LHCN-M2 (cell line): ENCODE measurements at places on chromosomes 5 and 9. TPM values are rescaled to one million over a fixed set of nuclear protein-coding genes. Genes with fewer than 3 reads are reported as not detected.
A peak's percentile ranks its signal among the peaks of the same experiment; 100 is the strongest.

GRCh38 chr5:98940581-98940980 is 11.8 kb upstream of the CHD1 start:
- DNase-seq, result no peak

DNA sequence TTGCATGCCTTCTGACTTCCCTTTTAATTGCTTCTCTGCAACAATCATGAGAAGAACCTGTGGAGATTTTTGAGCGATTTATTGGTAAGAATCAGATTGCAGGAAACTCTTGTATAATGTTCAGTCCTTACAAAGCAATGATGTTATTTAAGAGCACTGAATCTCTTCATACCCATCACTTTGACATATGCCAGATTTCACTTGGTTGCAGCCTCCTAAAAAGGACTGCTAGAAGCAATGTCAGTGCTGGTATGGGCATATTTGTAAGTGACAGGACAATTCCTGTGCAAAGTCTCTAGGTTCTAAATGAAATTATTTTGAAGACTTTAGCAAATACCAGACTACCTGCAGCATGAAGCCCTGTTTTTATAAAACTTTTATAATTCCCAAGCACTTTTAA is 2272.7 kb upstream of the WWC1 start:
- no peak for DNase-seq

- DNase-seq, result peak; percentile 41
Measured at GRCh38 chr5:156529892-156530291, 202.9 kb downstream of the SGCD start.

DNA sequence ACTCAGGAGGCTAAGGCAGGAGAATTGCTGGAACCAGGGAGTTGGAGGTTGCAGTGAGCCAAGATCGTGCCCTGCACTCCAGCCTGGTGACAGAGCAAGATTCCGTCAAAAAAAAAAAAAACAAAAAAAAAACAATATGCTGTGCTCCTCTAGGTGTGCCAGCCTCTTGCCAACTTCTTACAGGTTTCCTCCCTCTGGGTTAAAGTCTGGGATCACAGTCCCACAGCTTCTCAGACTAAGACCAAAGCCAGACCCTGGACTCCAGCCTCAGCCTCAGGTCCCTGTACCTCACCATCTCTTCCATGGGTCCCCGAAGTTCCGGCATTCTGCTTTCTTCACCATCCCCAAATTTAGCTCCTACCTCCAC is 180.8 kb upstream of the MVB12B start:
- no peak for DNase-seq

- DNase-seq, result peak; percentile 59
Measured at GRCh38 chr5:38500573-38501260, 55.7 kb downstream of the LIFR start.

- peak; percentile 73 for DNase-seq
Measured at GRCh38 chr5:104016646-104017045, 454.1 kb upstream of the NUDT12 start.

DNA sequence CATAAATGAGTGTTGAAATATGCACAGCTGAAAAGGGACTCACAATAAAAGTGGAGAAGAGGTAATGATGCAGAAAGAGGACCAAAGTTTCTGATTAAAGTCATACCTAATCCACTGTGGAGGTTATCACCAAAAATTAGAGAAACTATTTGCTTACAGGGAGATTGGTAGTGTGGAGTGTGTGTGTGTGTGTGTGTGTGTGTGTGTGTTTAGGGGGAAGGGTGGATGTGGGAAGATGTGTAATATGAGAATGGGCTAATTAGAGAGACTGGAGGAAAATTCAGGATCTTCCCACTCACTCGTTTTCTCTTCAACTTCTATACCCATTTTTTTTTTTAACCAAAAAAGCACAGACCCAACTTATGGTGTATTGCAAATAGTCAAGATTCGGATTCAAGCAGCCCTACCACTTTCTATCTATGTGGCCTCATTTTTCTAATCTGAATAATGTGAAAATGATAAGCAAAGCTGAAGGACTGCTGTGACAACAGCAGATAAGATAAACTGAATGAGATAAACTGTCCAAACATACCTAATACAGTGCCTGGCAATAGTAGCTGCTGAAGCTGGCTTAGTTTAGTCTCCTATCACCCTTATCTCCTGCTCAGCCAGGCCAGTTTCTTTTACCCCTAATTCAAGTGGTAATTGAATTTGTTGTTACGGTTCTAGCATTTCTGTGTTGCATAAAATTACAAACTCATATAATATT is 501.1 kb downstream of the KDM4C start:
- DNase-seq, result no peak

Gene ARHGEF28
- 85.6 and 90.0 TPM in 2 replicates for total RNA-seq

GRCh38 chr5:154962494-154962893 is 21.6 kb downstream of the MRPL22 start:
- DNase-seq, result peak; percentile 84

DNA sequence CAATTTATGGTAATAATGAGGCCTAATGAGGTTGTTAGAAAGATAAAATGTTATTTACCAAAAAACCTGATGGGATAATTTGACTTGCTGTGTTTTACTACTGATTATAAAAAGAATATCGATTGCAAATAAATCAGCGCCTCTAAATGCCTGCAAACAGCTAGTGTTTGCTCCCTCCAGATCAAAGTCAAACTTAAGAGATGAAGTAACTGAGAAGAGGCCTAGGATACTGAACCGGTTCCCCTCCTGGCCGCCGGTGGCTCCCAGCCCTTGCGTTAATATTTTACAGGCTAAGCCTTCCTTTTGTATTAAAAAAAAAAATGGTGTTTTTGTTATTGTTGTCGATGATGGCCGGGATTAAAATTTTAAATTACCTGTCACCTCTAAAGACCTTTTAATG is 2.6 kb downstream of the IRX1 start:
- no peak for DNase-seq

GRCh38 chr5:58629271-58630159 is 46.6 kb downstream of the RAB3C start:
- DNase-seq, result no peak

Gene PCDHB16
- 10.4 and 12.2 TPM in 2 replicates for total RNA-seq

Gene IL7R
- total RNA-seq, result 6.7 and 7.3 TPM in 2 replicates

Gene FGF1
- 4.8 and 5.8 TPM in 2 replicates for total RNA-seq

Gene CARTPT
- not detected in 2 replicates for total RNA-seq

DNA sequence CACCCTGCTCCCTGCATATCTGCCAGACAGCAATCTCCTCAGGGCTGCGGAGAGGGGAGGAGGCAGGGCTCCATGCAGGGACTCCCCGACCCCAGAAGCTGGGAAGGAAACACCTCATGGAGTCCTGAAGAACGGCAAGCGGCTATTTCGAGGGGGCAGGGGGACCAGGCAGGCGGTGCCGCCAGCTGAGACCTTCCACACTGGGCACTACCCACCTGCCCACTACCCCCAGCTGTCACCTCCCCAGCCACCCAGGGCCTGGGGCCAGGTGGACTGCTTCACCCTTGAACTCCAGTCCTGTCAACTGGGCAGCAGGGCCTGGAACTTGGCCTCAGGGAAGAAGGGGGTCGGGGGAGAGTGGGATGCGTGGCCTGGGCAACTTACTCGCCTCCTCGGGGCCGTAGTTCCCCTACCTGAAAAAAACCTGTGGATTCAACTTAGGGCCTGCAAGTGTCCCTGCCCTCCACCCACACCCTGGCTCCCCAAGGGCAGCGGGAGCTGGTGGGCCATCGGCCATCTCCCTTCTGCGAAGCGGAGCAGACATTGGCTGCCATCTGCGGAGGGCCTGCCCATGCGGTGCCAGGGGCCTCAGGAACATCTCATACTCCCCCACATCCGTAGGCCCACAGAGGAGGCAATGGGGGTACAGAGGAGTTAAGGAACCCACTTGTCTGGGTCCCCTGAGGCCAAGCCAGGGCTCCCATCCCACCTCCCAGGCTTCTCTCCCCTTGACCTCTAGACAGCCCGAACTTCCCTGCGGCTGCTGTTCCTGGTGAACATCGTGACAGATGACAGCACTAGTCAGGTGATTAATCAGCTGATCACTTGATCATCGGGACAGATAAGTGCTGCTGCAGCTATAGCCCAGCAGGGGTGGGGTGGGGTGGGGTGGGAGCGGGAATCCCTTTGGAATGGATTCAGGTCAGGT is 18.5 kb upstream of the RALGDS start:
- DNase-seq, result no peak

Gene CAVIN4
- 2.2 and 5.2 TPM in 2 replicates for total RNA-seq

DNA sequence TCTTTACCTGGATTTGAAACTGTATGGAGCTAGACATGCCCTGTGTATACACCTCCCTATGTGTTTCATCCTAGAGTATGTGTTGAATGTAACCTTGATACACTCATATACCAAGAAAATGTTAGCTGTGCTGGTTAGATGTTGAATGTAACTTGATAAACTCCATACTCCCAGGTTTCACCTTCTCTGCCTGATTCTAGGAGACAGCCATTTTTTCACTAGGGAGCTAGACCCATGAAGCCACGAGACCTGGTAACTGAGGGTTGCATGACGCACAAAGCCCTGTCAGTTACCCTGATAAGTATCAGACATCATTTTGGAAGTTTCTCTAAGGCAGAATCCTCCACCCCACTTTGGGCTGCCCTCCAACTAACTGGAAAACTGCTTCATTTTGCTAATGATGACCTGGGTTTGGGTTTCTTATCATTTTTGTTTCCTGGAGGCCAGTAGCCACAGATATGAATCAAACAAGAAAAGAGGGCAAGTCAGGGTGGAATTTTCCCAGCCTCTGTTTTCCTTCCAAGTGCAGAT is 478.5 kb upstream of the KIF2A start:
- DNase-seq, result no peak

Gene SLC6A19
- total RNA-seq, result not detected in 2 replicates

GRCh38 chr9:130820135-130820738 is 14.8 kb upstream of the ABL1 start:
- DNase-seq, result no peak

DNA sequence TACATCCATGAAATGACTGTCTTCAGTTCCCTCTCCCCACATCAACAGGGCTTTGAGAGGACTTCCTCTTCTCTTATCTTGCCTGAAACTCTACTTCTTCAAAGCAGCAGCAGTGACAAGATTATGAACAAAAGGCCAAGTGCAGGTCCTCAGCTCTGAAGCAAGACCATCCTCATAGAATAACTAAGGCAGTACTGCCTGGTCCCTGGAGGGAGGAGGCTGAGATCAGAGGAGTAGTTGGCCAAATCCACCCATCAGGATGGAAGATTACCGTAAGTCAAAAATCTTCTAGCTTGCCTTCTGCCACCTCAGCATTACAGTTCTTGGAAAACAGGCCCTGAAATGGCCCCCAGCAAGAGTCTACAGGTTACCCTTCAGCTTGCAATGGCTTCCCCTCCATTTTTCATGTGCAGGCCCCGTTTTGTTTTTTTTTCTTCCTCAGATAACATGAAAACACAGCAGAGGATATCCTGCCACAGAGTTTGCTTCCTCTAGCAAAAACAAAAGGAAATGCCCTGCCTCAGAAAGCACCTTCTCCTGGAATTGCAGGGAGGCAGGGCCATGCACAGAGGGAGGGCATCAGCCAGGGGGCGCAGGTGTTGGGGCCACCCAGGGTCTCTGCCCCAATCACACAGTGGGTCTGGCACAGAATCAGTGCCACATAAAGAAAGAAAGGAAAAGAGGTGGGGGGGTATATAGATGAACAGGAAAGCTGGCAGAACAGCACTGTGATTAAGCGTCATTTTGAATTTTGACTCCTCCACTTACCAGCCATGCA is 40.0 kb downstream of the KLHL3 start:
- DNase-seq, result no peak

Gene F2RL1
- total RNA-seq, result 0.06 and 0.19 TPM in 2 replicates

Gene PPP1R2B
- total RNA-seq, result 0.06 TPM in 1 of 2 replicates, not detected in the other
